ENCODE measurements at places on chromosomes 2 and 18.

GRCh38 chr18:658947-659533, 1.6 kb downstream of the TYMS start:
- no peak for DNase-seq

DNA sequence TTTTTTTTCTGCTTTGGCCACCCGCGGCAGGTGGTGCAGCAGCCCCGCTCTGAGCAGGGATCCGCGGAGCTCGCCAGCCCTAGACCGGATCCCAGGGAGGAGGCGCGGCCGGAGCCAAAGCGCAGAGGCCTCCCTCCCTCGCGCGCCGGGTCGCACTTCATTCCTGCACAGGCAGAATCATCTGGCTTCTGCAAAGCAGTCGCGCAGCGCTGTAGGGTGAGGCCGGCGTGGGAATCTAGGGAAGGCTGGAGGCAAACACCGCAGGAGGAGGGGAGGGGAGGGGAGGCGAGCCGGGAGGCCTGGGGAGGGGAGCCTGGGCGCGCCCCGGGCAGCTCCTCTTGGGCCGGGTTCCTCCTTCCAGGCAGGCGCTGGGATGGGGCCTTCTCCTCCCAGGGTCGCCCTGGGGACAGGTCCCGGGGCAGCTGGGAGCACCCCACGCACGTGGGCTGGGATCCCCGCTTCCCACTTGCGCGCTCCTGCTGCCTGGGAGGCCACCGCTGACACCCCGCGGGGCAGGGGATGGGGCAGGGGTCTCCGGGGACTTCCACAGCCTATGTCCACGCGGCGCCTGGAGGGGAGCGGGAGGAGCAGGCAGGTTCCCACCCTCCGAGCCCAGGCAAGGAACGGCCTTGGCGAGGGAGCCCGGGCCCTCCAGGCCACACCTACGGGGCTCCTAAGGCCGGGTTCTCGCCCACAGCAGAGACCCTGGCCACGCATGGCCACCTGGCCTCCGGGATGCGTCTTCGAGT, 45.0 kb downstream of the MBP start:
- DNase-seq, result no peak

DNA sequence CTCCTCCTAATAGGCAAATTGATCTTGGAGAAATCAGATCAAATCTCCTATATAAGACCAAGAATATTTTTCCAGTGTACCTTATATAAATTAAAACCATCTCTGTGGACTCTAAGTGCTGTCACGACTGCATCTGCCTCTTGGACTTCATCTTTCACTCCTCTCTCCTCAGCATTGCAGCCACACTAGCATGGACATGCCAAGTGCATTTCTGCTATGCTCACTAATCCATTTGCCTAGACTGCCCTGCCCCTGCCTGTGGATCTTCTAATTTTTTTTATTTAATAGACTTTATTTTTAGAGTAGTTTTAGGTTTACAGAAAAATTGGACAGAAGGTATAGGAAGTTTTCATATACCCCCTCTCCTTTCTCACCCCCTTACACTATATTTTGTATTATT, 146.7 kb upstream of the VWC2L start:
- no peak for DNase-seq

GRCh38 chr2:148963461-148963860, 75.0 kb upstream of the LYPD6B start:
- DNase-seq, result no peak

- DNase-seq, result peak; percentile 24
These were observed 14.6 kb upstream of the ITGAV start for GRCh38 chr2:186575302-186575701.

GRCh38 chr2:64819361-64819760, 165.6 kb upstream of the SERTAD2 start:
- no peak for DNase-seq

DNA sequence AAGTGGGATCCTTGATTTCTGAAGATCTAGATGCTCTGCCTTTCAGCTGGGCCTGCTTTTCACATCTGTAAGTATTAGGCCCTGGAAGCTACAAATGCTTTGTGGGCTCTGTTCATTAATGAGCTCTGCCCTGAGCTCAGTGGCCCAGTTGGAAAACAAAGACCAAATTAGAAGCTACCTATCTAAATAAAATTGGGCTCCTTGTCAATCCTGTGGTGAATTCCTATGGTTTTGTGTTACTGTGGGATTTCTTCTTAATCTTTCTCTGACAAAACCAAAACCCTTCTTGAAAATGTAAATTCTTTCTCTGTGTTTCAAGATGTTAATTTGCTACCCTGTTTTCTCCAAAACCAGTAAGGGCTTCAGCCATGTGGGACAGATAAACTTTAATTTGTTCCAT, 219.0 kb upstream of the HS6ST1 start:
- DNase-seq, result no peak

- no peak for DNase-seq
These were observed 305.7 kb upstream of the PKDCC start for GRCh38 chr2:41741951-41742595.

DNA sequence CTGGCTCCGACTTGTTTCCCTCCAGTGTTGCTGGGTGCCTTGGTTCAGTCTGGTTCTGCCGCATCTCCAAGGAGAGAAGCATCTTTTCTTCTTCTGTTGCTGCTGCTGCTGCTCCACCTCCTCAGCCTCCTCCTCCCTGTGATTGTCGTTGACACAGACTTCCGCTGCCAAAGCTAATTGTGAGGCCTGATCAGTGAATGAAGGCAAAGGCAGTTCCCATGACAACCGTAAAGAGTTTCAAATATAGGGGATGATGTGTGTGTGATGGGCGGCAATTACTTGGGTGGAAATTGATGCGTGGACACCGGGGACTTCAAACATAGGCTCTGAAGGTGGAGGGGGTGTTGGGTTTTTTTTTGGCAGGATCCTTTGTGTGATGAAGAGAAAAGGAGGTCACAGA, 13.7 kb downstream of the TET3 start:
- DNase-seq, result peak; percentile 40

GRCh38 chr18:56804395-56804794, 153.2 kb downstream of the WDR7 start:
- no peak for DNase-seq

DNA sequence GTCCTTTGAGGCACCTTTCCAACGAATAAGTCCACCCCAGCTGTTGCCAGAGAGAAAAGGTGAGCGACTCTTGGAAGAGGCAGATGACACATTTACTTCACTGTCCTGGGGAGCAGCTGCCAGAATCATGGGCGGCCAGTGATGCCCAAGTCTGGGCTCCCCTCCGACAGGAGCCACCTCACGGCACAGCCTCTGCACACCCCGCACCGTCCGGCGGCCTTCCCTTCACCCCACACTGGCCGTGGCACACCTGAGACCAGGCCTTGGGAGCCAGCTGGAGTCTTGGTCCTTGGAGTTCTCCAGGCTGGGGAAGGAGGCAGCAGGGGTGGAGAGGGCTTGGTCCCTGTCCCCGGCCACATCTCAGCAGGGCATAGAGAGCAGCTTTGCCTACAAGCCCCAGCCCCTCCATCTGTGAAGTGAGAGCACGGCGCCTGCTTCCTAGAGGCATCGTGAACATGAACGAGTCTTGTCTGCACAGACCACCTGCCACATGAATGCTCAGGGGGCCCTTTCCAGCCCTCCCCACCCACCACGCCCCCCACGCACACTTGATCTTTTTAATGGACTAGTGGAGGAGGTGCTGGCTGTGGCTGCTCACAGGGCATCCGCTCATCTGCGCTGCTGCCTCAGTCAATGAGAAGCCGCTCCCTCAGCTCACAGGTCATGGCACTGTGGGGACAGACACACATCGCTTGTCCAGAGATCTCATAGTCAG, 400.2 kb upstream of the MYT1L start:
- DNase-seq, result no peak

GRCh38 chr18:22841840-22842239, 91.3 kb upstream of the RBBP8 start:
- no peak for DNase-seq

DNA sequence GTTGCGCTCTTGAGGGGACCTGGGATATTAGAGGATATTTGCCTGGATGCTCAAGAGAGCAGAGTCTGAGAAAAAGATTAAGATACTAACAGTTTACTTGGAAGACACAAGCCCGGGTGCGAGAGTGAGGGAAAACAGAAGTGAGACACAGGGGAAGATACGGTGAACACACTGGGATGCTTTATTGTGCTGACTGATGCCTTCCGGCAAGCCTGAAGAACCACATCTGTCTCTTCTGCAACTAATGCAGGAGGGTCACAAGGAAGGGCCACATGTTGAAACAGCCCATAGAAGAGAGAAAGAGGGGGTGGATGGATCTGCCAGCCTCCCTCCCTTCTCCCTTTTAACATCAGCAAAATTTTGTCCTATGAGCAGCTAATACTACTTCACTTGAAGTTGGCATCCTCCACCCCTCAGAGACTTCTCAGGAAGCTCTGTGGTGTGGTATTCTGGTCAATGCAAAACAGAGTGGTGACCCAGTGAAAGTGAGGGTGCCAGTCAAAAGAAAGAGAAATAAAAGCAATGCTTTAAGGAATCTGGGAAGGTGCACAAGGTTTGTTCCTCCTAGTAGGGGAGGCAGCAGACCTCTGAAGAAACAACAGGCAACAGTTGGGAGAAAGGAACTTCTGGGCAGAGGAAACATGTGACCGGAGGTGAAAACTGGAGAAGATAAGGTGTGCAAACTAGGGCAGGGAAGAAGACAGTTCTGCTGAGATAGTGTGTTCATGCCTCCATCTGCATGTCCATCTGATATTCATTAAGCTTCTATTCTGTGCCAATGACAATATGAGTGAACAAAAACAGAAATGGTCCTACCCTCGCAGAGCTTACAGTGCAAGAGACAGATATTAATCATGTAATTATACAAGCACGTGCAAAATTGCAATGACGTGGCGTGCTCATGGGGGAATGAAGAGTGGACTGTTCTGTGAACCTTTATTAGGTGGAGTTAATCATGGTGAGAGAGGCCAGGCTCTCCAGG, 107.1 kb downstream of the LYPD6B start:
- DNase-seq, result no peak

DNA sequence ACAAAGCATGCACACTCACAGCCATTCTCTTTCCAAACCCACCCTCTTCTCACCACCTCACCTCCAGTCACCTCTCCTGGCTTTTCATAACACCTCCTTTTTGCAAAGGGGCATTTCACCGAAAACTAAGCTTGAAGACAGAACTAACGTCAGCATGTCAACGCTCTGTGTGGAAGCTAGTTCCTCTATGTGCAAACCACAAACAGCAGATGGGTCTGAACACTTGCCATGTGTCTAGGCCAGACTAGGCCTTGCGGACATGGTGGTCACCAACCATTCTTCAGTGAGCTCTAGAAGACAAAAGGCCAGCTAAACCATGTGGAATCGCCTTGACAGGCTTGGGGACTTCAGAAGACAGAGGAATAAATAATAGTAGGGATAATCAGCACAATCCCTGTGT, 148.5 kb downstream of the TXNL1 start:
- DNase-seq, result no peak

DNA sequence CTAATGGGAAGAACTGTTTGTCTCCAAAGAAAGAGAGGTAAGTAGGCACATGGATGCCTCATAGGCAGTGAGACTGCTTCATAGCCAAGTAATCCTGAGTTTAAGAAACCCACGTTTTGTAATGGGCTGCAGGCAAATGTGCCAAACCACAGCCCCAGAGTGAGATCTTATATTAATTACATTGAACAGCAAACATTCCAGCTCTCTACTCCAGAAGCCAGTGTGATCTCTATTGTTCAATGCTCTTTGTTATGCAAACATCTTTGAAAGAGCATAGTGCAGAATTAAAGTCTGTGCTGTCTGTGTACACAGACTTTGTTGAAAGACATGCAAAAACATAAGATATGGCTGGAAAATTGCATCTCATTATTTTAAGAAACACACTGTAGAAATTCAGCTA, 720.8 kb upstream of the REG3G start:
- no peak for DNase-seq

DNA sequence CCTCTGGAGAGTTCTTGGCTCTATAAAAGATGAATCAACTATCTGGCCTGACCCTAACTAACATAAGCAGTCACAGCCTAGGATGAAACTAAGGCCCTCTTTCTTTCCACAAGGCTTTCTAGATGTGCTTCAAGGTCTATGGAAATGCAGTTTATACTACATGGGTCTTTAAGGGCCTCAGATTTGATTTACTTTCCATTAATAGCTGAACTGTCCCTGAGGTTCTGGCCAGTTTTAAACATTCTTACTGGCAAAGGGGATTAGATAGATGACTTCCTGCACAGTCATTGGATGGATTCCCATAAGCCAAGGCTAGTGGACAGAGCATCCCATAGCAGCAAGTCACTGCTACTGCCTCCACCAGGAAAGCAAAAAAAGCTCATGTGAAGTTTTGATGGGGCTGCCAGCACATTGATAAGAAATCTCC, 38.1 kb upstream of the LCLAT1 start:
- no peak for DNase-seq

- no peak for DNase-seq
These were observed 804.3 kb downstream of the DCDC2C start for GRCh38 chr2:4507661-4508060.

DNA sequence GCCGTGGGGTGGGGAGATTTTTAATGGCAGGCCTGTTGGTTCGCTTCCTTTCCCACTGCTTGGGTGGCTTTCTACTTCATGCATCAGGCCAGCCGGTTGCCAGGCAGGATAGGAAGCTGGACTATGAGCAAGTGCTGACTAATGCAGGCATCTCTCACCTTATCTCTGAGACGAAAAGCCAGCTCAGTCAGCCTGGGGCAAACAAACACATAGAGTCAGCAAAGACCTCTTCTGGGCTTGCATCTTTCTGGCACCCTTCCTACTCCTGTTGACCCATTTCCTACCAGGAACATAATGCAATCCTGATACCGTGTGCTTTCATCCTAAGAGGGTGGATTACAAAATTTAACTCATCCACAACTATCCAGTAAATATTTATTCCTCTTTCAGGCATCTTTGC, 416.6 kb upstream of the MEX3C start:
- DNase-seq, result no peak

GRCh38 chr2:211881449-211881848, 657.2 kb downstream of the ERBB4 start:
- no peak for DNase-seq

DNA sequence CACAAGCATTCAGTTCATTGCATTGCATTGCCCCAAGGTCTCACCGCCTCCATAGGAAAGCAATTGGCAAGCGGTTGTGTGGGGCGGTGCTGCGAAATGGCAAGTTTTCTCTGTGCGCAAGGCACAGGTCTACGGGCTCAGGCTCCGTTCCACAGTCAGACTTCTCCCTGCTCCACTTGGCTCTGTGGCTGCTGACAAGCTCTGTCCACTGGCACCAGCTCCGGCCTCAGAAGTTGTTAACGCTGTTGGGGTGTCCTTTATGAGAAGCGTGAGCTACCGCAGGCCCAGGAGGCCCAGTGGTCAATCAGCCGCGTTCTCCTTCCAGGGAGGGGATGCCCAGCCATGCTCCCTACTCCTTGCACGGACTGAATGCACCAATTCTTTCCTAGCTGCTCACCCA, 87.0 kb upstream of the GATA6 start:
- no peak for DNase-seq

DNA sequence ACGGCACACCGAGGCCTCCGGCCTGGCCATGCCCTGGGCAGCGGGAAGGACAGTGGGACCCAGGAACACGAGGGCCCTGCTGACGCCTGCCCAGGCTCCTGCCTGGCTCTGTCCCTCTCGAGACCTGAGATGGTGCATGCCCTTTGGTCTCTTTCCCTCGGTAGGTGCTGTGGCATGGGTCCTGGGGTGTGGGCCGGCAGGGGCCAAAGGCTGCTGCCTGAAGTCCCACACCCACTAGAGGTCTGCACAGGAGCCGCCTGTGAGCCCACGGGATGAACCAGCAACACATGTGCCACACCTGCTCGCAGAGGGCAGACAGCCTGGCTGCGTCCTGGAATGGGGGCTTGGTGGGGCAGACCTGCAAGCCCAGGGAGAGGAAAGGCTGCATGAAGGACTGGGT, 73.3 kb downstream of the NDUFA10 start:
- no peak for DNase-seq

GRCh38 chr2:3198119-3198518, 179.5 kb downstream of the EIPR1 start:
- no peak for DNase-seq
